Tracheal epithelial cell (primary cell): ENCODE measurements at places on chromosomes 2 and 18. TPM values are rescaled to one million over a fixed set of nuclear protein-coding genes. Genes with fewer than 3 reads are reported as not detected.

Gene RAD51AP2
- total RNA-seq: 0.21 and 0.24 TPM in 2 replicates

Gene ALPP
- total RNA-seq: not detected in 2 replicates

Gene HOXD11
- 0.96 TPM in 1 of 2 replicates, not detected in the other for total RNA-seq

Gene SP5
- total RNA-seq: not detected in 2 replicates

Gene POTEF
- total RNA-seq: not detected in 2 replicates

Gene CNTNAP5
- total RNA-seq: not detected in 2 replicates

Gene CERKL
- 0.72 TPM in 1 of 2 replicates, not detected in the other for total RNA-seq

Gene KIF5C
- total RNA-seq: 0.24 TPM in 1 of 2 replicates, not detected in the other

Gene SDC1
- 788 and 1,471 TPM in 2 replicates for total RNA-seq

Gene ATP8B1
- 29.2 and 39.0 TPM in 2 replicates for total RNA-seq

Gene ACKR3
- 14.7 and 21.7 TPM in 2 replicates for total RNA-seq
